Fibroblast of villous mesenchyme (primary cell): ENCODE measurements at places on chromosomes 1 and 21.

- DNase-seq, result no peak
These were observed 400 bp downstream of the NCF2 start for GRCh38 chr1:183589874-183590243.

- DNase-seq, result no peak
These were observed 188.4 kb downstream of the RRAGC start for GRCh38 chr1:38671221-38671620.

DNA sequence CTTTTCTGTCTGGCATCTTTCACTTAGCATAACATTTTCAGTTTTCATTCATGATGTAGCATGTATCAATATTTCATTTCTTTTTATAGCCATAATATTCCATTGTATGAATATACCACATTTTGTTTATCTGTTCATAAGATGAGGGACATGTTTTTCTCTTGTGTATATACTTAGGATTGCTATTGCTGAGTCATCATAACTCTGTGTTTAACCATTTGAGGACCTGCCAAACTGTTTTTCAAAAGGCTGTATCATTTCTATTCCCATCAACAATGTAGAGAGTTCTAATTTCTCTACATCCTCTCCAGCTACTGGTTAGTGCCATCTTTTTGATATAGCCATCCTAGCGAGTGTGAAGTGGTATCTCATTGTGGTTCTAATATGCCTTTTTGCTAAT lies 26.2 kb downstream of the MPZL1 start:
- DNase-seq, result no peak

DNA sequence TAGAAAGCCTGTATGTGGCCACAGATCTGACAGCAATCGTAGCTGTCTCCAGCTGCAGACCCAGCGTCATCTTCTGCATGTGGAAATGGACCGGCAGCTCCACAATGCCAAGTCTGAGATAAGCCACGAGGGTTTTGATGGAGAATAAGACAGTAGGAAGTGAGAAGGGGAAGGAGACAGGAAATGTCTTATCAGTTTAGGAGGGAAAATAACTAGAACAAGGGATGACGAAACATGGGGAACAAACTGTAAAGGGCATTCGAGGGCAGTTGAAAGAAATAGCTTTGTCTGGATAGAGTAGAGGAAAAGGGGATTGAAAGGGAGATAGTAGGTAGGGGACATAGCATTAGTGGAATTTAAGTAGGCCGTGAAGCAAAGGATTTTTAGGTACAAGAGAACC lies 74.0 kb upstream of the CTTNBP2NL start:
- no peak for DNase-seq

- DNase-seq, result peak; percentile 87
These were observed 394.8 kb downstream of the USP25 start for GRCh38 chr21:16124378-16125138.

- no peak for DNase-seq
These were observed 226.3 kb downstream of the HLX start for GRCh38 chr1:221105578-221105977.

- peak; percentile 89 for DNase-seq
These were observed 56.1 kb upstream of the F3 start for GRCh38 chr1:94597701-94598100.

GRCh38 chr1:185420588-185421081 lies 103.6 kb upstream of the IVNS1ABP start:
- DNase-seq, result no peak

- no peak for DNase-seq
These were observed 103.4 kb downstream of the CLEC20A start for GRCh38 chr1:178393370-178393769.

GRCh38 chr1:18300376-18300775 lies 180.4 kb upstream of the KLHDC7A start:
- no peak for DNase-seq

DNA sequence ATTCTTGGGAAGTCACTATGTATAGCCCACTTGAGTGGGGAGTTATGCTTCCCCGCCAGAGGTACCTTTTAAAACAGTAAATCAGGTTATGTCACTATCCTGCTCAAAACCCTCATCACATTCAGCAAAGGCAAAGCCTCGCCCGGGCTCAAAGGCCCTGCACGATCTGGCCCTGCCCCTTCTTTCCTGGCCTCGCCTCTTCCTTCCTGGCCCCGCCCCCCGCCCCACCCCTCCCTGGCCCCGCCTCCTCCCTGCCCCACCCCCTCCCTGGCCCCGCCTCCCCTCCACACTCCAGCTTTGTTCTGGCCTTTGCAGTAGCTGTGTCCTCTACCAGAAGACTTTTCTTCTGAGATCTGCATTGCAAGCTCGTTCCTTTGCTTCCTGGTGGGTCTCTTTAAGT lies 6.6 kb downstream of the LDLRAD2 start:
- DNase-seq, result no peak

GRCh38 chr1:159023723-159024122 lies 14.0 kb downstream of the IFI16 start:
- no peak for DNase-seq

DNA sequence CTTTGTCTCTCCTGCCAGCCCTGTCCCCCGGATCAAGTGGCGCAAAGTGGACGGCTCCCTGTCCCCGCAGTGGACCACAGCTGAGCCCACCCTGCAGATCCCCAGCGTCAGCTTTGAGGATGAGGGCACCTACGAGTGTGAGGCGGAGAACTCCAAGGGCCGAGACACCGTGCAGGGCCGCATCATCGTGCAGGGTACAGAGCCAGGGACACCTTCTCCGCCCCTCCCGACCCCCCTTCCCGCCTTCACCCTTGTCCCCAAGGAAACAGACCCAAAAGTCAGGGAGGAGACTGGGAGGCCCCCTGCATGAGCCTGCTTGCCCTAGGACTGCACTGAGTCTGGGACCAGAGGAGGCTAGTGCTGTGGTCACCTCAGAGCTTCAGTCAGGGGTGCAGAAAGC lies 18.2 kb downstream of the CNTN2 start:
- no peak for DNase-seq

DNA sequence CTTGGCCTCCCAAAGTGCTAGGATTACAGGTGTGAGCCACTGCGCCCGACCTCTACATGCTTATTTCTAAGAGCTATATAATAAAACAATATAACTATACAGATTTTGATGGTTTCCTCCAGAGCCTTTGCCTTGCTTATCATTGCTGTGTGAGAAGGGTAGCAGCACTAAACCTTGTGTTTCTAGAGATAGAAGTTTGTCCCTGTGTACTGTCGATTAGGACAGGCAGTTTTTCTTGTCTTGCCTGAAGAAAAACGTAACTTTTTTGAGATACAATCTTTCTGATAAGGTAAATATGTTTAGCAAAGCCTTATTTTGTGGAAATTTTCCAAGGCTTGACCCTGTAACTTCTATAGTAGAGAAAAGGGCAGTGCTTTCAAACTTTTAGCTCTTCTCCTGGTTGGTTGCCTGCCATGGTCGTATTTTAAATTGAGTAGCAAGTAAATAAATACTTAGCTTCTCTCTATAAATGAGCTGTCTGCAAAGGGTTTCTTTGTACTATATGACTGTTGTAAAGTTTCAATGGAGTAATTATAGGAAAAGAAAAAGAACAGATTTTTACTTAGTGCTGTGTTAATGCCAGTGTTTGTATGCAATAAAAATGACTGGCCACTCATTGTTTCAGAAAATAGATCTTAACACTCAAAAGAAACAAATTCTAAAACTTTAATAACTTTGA lies 86.4 kb upstream of the CACYBP start:
- no peak for DNase-seq

DNA sequence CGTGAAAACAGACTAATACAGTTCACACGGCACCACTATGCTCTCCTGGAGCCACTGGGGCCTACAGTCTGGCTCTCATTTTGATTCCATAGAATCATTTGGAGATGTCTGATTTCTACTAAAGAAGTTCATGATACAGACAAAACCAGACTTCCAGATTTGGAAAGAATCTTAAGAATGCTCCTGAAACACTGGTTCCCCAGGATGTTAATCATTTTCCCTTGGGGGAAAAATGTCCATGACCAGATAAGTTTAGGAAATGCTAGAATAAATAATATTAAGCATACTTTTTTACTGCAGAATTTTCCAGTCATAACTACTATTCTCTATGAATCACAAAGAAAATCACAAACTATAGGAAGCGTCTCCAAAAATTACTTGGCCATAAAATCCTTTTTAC lies 63.0 kb upstream of the RGS7 start:
- DNase-seq, result no peak

DNA sequence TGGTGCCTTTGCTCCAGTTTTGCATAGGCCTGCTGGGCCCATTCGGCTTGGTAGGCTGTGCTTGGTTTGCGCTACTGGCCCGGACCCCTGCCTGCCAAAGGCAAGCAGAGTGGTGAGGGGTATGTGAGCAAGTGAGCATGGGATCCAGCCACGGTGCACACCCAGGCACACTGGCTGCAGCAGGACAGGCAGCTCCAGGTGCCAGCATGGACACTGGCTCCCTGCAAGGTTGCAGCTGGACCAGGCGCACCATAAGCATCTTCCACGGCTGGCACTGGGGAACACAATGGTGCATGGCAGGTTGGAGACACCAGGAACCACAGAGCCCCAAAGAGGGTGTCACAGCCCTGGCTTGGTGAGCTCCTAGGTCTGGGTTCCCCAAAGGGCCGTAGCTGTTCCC lies 693.5 kb upstream of the PTBP2 start:
- DNase-seq, result no peak

- DNase-seq, result peak; percentile 34
These were observed 75.1 kb downstream of the DTL start for GRCh38 chr1:212110617-212111016.

- no peak for DNase-seq
These were observed 25.6 kb downstream of the H6PD start for GRCh38 chr1:9260059-9260766.

DNA sequence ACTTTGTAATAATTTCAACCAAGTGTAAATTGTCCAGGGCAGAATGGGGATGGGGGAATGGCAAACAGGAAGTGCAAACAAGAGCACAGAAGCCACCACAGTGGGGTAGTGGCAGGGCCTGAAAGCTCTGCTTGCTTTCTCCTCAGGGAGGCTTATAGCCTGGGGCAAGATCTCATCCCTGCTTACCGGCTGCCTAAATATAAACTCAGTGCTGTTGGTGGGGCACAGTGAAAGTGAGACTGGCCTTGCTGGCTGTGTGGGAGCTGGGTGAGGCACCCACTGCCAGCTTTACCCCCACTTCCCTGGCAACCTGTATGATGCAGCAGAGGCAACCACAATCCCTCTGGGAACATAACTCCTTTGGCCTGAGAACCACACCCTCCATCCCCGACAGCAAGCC lies 15.2 kb downstream of the STYXL2 start:
- no peak for DNase-seq

GRCh38 chr1:9426291-9426711 lies 113.0 kb upstream of the SLC25A33 start:
- peak; percentile 71 for DNase-seq

- no peak for DNase-seq
These were observed 53.5 kb upstream of the BACH1 start for GRCh38 chr21:29245104-29245643.

GRCh38 chr1:28326984-28327383 lies 1.9 kb upstream of the MED18 start:
- DNase-seq, result no peak

DNA sequence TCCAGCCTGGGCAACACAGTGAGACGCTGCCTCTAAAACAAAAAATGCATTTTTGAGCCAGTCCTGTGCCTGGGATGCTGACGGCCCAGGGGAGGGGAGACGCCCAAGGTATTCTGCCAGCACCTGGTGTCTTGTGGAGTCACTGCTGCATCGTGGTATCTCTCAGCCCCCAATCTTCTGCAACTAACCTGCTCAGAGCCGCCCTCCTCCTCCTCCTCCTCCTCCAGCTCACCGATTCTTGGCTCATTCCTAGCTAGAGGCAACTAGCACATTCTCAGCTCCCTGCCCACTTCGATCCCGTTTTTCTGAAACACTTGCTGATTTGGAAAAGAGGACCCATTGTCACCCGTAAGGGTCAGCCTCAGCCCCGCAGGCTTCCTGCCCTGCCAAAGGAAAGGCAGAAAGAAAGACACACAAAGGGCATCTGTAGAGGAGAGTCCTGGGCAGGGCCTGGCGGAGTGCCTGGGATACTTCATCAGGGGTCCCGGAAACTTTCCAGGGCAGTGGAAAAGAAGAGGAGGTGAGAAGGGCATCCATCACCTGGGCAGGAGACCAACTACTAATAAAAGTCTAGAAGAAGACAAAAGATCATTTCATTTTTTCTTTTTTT lies 20.7 kb downstream of the GPR157 start:
- DNase-seq, result no peak

GRCh38 chr1:198162091-198162767 lies 5.4 kb downstream of the NEK7 start:
- no peak for DNase-seq

DNA sequence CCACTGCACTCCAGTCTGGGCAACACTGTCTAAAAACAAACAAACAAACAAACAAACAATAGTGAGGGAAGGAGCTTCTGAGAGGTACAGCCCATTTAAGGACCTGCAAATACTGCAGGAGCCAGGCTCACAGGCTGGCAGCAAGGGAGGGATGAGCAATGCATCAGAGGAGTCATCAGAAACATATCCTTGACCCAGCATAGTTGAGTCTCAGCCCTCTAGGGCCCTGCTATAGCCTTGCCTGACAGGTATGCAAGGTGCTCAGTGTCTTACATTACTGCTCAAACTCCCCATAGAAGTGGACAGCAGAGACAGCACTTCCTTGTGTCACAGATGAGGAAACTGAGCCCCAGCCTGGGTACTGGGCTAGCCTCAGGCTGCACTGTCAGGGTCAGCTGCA lies 7.3 kb upstream of the TTC4 start:
- DNase-seq, result no peak

GRCh38 chr1:62309906-62310305 lies 9.3 kb downstream of the KANK4 start:
- no peak for DNase-seq

GRCh38 chr1:25246600-25247023 lies 642 bp downstream of the RSRP1 start:
- peak; percentile 20 for DNase-seq

DNA sequence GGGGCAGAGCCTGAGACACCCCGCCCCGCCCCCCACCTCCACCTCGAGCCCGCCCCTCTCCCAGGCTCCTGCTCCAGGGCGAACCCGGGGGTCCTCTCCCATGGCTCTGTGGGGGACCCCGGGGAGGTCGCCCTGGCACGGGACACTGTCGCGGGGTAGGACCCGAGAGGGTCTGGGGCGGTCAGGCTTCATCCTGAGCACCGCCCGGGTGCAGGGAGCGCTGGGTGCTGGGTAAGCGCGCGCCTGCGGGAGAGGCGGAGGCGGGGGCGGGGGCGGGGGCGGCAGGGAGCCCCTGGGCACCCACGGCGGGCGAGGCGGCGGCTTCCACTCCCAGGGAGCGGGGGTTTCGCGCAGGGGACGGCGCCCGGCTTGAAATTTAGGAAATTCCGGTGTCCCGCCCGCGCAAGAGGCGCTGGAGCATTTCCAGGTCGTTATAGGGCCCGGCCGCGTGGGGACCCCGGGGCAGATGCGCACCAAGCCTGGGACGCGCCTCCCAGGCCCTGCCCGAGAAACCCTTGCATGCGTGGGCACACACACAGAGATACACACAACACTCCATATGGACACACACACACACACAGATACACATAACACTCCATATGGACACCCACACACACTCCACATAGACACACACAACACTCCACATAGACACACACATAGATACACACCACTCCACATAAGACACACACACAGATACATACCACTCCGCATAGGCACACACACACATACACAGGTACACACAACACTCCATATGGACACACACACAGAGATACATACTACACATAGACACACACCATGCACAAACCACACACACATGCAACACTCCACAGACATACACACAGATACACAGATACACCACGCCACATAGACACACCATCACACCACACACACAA lies 48.7 kb upstream of the SLC19A1 start:
- no peak for DNase-seq

- DNase-seq, result no peak
These were observed 8.6 kb downstream of the CCSAP start for GRCh38 chr1:229334269-229334668.
